ENCODE measurements at places on chromosomes 7 and 10.
A peak's percentile ranks its signal among the peaks of the same experiment; 100 is the strongest.

- peak; percentile 87 for DNase-seq
Observed at GRCh38 chr7:2687338-2687869, 598 bp upstream of the AMZ1 start.

- DNase-seq = no peak
Observed at GRCh38 chr7:92634205-92634604, 44.0 kb upstream of the FAM133B start.

GRCh38 chr10:103575416-103576075, 82.0 kb downstream of the NEURL1 start:
- DNase-seq = no peak

- DNase-seq = no peak
Observed at GRCh38 chr7:82204694-82205093, 238.9 kb downstream of the CACNA2D1 start.

- DNase-seq = no peak
Observed at GRCh38 chr10:132332433-132332754, 401 bp downstream of the LRRC27 start.

DNA sequence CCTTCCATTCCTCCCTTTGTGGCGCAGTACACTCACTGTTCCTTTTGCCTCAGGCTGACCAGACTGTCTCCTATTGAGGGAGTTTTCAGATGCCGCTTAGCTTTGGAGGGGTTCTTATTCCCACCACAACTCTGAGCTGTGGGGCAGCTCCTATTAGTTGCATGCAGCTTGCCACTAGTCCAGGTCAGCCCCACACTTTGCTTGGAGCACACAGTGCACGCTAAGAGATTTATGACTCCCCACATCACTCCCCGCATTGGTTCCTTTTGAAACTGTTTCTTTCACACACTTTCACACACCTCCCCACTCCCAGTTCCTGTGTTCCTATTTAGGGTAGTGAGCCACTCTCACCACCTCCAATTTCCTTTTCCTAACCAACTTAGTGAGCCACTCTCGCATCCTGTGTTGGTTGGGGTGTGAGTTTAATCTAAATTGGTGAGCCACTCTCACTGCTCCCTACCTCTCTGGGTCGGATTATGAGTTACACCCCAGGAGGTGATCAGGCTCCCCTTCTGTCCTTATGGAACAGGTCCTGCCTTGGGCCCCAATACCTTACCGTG, 10.4 kb upstream of the ZNF485 start:
- no peak for DNase-seq

GRCh38 chr7:92606985-92607384, 16.8 kb upstream of the FAM133B start:
- DNase-seq = no peak

DNA sequence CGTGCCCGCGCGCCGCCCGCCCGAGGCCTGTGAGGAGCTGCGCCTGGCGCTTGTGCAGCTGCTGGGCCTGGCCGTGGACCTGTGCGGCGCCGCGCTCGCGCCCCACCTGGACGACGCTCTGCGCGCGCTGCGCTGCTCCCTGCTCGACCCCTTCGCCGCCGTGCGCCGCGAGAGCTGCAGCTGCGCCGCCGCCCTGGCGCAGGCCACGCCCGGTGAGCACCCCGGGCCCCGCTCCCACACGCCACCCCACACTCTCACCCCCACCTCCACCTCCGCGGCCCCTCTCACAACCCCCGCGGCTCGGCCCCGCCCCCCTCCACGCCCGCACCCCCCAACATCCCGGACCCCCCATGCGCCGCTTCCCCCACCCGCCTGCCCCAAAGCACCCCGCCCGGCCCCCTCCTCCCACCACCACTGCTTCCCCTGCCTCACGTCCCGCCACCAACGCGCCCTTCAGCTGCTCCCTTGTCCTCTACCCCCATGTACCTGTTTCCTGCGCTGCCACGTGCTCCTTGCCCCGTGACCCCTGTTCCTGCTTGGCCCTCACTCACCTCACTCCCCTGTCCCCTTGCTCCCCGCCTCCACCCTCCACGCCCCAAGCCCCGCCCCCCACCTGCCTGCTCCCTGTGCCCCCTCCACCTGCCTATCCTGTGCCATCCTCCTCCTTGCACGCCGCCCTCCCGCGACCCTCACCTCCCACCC, at the start of gene PRKAR1B:
Gene PRKAR1B, minus strand, starts transcription at position 178 of the 702 bp plus-strand sequence. CDS start 15,776 bp downstream, outside the sequence.
- DNase-seq = peak; percentile 84

DNA sequence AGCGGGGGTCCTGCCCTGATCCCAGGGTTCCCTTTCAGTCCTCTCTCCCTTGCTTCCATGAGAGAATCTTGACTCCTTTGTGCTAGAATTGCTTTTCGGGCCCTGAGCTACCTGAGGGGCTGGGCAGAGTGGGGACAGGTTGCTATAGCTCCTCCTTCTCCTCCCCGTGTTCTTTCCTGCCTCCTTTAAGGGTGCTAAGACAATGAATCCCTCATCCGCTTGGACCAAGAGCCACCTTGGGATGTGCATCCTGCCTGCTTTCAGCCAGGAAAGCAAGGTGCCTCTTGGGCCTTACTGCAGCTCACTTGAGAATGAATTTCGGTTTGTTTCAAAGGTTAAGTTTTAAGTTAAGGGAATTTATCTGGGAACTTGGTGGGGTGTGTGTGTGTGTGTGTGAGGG, 53.6 kb downstream of the ADRA2A start:
- no peak for DNase-seq

DNA sequence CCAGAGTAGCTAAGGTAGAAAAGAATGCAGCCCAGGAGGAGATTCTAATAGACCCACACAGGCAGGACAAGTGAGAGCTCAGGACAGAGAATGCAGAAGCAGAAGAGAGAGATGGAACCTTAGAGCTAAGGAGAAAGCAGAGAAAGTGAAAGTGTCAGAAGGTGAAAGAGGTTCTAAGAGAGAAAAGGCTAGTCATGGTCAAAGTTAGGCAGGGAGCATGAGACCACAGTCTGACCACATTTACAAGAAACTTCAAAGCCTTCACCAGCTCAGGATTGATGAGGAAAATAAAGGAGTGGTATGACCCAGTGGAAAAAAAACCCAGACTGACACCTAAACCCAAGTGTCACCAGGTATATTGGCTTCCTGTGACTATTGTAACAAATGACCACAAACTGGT, 131.8 kb upstream of the WDR11 start:
- DNase-seq = no peak

DNA sequence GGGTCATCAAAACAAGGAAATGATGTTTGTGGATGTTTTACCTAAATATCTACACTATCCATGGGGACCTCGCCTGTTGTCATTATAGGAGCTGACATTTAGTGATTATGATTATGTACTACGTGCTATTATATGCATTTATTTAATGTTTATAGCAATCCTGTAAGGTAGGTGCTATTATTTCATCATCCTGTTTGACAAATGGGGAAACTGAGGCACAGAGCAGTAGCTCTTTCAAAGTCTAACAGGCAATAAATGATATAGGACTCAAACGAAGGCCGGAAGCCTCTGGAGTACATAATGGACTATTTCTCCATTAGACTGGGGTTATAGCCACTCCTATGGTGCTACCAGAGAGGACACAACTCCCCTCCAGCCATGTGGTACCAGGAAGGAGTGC, 60.6 kb upstream of the KDM7A start:
- DNase-seq = no peak

DNA sequence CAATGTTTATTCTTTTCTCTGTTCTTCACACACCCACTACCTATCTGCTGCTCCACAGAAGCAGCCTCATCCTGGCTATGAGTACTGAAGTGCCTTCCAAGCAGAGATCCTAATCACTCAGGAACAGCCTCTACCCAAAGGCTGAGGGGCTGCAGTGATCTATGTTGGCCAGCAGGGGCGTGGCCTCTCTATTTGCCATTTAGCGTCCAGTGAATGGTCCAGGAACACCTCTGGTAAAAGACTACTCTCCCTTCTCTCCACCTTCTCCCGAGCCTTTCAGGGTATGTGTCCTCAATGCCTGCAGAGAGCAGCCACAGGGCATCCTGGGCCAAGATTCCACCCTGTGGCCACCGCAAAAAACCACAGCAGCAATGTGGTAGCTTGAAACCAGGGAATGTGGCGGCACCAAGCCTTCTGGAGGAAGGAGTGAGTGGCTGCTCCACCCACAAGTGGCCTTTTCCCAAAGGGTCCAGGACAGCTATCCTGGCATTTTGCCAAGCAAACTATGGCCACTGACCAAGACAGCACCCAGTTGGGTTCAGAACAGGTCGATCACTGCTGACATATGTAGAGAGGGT, 70.9 kb downstream of the SYPL1 start:
- DNase-seq = no peak

DNA sequence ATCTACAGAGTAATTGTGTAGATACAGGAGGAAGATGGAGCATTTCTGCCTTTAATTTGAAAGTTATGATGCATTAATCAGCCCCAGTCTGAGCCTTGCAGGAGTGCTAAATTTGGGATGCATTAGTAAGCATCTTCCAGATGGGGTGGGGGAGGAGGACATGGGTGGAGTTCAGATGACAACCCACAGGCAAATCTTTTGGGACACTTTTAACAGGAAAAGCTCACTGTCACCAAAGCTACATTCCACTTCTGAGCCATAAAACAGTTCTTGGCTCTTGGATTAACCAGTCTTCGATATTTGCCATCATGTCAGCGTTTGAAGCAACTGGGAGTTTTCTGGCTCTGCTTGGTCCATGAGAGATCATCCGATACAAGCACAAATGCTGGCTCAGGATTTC, 121.1 kb downstream of the CXCL12 start:
- no peak for DNase-seq

GRCh38 chr7:98133621-98134303, 27.1 kb downstream of the LMTK2 start:
- DNase-seq = no peak

- no peak for DNase-seq
Observed at GRCh38 chr7:71521506-71521905, 389.6 kb downstream of the GALNT17 start.

DNA sequence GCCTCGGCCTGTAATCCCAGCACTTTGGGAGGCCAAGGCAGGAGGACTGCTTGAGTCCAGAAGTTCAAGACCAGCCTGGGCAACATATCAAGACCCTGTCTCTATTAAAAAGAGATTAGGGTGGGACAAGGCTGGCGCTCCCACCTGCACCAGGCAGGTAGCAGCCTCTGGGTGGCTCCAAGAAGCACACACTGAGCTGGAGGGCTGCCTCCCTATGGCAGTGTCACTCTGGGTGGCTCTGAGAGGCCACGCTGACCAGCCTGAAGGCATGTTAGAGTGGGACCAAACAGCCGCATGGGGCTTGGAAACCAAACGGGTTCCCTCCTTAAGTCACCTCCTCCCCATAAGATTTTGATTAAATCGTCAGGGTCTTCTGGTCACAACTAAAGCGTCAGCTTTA, 19.8 kb upstream of the COL26A1 start:
- DNase-seq = no peak

- DNase-seq = no peak
Observed at GRCh38 chr10:48945441-48946130, 5.9 kb upstream of the LRRC18 start.

DNA sequence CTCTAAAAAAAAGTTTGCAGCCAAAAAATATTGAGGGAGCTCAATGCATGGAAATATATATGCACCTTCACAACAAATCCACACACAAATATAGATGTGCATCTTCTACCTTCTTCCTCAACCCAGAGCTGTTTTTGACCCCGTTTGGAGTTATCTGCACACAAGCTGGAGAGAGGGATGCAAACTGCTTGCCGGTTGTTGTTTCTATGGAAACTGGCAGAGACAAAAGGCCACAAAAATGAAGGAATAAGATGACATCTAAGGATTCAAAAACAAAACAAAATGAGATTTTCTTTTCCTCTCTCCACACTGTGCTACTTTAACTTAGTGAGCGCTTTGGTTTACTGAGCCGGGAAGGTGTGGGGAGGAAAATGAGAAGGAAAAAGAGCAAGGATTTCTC, 210.2 kb upstream of the AGK start:
- DNase-seq = no peak

DNA sequence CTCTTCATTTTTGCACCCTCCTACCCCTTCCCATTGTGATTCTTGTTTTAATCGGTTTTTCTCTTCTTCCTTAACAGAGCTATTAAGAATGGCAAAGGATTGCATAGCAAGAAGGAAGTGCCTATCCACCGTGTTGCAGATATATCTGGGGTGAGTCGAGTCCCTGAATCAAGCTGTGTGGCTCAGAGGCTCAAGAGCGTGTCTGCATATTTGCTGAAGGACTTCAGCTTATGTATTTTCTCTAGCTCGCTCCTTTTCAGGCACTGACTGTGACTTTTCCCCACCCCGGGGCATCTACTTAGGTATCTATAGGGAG, 126.6 kb downstream of the LRRC4 start:
- DNase-seq = no peak

DNA sequence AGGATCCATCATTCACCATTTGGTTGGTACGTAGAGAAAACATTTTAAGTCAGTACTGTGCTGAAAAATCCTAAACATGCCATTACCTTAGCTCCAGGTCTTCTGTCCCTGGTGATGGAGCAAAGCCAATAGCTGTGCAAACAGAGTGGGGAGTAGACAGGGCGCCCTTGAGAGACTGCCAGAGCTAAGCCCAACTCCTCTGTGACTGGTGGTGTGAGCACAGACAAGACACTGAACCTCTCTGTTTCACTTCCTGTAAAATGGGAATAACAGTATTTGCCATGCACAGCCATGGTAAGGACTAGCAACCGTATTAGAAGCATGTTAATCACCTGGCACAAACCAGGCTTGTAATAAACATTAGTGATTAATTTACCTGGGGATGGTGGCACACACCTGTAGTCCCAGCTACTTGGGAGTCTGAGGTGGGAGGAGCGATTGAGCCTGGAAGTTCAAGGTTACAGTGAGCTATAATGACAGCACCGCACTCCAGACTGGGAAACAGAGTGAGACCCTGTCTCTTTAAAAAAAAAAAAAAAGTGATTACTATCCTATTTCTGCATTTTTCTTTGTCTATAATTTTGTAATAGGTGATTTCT, 28.7 kb downstream of the LYZL1 start:
- no peak for DNase-seq

Data from spleen (tissue), 13 donors.